ENCODE measurements at places on chromosomes 16 and 17. TPM values are rescaled to one million over a fixed set of nuclear protein-coding genes. Genes with fewer than 3 reads are reported as not detected.

DNA sequence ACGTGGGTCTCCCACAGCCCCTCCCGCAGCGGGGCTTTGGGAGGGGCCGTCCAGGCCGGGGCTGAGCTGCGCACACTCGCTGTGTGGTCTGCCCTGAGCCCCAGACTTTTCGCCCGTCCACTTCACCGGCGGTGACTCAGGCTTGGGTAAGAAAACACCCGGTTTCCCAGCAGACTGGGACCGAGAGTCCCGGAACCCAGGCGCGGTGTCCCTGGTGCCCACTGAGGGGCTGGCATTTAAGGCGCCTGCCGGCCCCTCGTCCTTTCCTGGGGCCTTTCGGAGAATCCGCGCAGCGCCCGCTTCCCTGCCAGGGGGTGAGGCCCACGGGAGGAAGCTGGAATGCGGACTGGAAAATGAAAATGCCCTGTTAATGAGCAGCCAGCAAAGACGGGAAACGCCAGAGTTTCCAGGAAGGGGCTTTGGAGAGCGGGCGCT lies 100.3 kb downstream of the C16orf95 start:
- no peak for DNase-seq

DNA sequence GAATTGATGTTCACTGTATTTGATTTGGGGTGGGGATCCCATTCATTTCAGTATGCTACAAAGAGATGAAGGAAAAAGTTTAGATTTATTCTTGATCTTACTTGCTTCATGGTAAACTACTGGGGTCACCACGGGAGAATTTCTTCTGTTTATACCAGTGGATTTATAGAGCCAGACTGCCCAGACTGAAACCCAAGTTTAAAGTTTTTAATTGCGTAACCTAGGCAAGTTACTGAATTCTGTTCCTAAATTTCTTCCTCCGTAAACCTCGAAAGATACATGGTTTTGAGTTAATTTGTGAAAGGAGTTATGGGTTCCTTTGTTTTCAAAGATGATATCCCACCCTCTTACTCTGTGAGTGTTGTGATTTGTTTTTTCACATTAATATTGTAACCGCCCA lies 26.4 kb downstream of the PIGL start:
- DNase-seq: no peak

DNA sequence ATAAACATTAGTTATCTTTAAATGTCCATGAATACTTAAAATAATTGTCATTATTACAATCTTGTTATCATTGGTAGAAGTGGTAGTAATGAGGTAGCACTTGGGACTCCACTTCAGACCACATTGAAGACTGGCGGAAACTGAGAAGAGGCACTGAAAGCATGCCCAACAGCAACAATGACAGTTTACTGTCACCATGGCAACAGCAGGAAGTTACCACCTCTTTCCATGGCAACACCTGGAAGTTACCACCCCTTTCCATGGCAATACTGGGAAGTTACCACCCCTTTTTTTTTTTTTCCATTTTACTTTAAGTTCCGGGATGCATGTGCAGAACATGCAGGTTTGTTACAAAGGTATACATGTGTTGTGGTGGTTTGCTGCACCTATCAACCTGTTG lies 494.9 kb upstream of the RBFOX1 start:
- DNase-seq: no peak

DNA sequence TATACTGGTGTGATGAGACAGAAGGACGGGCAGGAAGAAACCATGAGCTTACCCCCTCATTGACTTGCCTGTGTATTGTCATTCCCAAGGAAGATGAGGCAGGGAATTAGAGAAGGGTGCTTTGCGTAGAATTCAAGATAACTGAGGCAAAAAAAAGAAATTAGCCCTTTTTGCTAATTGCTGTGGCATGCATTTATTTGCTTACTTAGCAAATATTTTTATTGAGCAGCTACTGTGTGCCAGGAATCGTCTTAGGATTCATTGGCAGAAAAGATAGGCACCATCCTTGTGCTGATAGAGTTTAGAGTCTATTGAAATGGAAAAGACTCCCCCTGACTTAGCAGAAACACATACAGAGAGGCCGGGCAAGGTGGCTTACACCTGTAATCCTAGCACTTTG lies 541.9 kb downstream of the TMEM114 start:
- DNase-seq: no peak

DNA sequence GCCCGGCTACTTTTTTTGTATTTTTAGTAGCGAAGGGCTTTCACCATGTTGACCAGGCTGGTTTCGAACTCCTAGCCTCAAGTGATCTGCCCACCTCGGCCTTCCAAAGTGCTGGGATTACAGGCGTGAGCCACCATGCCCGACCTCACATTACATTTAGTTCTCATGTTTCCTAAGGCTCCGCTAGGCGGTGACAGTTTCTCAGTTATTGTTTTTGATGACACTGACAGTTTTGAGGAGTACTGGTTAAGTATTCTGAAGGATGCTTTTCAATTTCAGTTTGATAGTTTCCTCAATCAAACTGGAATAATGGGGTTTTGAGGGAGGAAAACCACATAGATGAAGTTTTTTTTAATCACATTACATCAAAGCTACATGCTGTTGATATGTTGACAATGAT lies 1028.5 kb downstream of the CDH8 start:
- DNase-seq: no peak

DNA sequence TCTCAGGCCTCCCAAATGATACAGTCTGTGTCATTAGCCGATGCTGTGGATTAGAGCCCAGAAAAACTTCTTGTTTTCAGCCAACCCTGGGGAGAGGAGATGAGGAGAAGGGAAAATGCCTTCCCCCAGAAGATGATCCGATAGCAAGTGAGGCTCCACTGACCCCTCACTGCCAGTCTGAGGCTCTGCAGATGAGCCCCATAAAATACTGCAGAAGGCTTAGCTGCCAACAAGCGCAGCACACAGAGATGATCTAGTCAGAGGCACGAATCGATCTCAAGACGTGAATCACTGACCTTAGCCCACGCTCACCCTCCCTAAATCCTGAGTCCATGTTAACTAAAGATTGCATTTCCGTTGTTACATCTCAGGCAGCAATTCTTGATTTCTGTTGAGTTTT lies 31.5 kb downstream of the SALL1 start:
- DNase-seq: no peak

- DNase-seq: no peak
These were observed 263.0 kb downstream of the FTO start for GRCh38 chr16:53966821-53967571.

DNA sequence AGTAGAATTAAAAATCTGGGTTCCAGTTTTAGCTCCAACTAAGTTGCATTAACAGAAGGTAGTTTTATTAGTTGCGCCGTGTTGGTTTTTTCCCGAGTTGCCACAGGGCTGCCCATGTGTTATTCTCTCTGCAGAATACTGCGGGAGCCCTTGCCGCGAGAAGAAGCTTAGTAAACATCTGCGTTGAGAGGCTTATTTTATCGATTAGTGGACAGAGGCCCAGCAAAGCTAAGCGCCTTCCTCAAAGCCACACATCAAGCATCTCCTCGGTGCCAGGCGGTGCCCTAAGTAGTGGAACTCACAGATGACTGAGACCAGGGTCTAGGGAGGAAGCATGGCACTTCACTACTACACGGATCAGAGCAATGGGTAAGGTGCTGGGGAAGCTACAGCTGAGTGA lies 212.3 kb upstream of the IRX5 start:
- no peak for DNase-seq

DNA sequence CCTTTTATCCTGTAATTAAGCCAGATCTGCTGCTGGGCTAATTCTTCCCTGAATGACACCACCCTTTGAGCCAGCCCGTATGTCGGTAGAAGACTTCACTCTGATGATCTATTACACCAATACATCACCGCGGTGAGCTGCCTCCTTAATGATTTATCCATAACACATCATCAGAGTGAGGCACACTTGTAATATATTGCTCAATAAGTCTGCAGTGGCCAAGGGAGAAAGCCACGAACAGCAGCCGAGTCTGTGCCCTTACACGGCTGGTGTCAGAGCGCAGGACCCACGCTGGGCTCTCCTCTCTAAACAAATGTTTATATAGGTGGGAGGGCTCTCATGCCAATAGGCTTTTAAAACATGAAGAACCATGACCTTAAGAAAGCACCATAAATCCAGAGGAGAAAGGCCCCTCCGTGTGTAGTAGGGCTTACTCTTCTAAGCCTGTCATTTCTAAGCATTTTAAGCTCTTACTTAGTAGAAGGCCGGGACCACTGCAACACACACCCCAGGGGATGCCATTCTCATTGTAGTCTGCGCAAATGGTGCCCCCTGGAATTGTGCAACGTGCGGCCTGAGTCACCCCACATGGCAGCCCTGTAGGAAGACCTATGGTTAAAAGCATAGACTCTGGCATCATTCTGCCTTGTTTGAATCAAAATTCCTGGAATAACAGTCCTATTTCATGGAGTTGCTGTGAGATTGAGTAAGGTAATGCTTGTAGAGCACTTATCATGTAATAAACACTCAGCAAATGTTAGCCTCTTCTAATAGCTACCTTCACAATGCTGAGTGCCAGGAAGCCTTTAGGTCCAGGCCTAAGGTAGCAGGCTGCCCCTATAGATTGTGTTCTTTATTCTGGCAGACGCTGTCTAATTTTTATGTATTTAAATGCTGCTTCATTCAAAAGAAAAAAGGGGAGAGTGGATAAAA lies 26.1 kb downstream of the MRPS23 start:
- DNase-seq: no peak

- no peak for DNase-seq
These were observed 37.0 kb downstream of the MARF1 start for GRCh38 chr16:15605839-15606517.

DNA sequence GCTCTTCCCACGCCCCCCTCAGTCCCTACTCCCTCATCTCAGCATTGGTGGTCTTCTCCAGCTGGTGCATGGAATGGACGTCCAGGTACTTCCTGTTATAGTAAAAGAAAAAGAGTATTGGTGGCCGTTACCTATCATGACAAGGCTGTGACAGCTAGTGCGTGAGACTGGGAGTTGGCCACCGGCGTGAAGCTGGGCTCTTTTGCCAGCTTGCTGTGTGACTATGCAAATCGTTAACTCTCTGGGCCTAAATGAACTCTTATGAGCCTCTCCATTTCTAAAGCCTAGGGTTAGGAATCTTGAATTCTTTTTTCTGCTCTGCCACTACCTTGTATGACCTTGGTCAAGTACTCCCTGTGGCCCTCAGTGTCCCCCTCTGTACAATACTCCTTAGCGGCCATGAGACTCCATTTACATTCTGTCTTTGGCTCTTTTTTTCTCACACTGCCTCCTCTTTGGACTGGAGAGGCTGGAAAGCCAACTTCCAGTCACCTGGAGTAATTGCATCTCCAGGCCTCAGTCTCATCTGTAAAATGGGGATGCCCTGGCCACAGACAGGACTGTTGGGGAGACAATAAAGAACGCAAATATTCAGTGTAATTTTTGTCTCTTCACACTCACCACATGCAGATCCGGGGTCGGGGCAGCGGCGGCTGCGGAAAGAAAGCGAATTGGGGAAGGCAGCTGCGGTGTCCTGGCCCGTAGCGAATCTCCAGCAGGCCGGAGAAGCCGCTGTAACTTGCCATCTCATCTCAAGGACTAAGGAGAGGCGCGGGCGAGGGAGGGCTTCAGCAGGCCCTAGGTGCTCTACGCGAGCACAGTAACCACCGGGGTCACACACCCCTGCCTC lies 1.1 kb downstream of the CFAP119 start:
- DNase-seq: no peak

DNA sequence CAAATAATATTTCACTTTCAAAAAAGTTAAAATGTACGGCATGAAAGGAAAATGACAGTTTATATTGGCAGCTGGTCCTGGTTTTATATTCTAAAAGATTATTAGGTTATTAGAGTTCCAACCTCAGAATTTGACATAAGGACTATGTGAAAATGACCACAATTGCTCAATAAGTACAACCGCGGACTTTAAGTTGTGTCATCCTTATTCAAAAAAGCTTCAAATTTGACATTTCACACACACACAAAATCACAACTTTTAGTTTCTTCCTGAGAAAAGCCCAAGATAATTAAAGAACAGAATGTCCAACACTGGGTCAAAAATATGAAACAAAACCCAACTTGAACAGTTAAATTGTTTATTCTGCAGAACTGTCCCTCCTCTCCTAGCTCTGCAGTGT lies 133.2 kb upstream of the AXIN2 start:
- no peak for DNase-seq

DNA sequence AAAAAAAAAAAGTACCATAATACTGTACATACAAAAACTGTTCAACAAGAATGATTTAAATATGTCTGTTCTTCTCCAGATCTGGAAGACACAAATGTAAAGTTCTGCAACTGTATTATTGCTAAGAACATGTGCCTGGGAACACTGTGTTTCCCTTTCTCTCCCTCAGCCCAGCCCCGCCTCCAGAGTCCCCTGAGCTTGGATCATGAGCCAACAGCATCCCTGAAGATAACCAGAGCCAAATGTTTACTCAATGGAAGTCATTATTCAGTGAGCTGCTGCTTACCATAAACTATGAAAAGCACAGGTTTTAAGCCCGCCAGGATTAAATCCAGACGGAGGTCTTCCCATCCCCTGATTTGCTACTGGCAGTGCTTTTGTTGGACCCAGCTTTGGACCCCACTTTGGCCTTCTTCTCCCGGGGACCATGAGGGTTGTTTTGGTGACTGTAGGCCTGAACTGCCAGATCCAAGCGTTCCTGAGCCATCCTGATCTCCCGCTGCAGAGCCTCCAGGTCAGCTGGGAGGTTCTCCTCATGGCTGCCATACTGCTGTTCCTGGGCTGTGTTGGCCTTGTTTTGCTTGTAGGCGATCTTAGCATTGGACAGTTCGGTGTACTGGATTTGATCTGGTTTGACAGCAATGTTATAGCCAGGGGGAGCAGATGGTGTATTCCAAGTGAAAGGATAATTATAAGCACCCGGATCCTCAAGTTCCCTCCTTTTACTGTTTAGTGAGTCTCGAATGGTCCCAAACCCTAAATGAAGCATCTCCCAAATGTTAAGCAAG lies 25.6 kb downstream of the GJC1 start:
- no peak for DNase-seq

DNA sequence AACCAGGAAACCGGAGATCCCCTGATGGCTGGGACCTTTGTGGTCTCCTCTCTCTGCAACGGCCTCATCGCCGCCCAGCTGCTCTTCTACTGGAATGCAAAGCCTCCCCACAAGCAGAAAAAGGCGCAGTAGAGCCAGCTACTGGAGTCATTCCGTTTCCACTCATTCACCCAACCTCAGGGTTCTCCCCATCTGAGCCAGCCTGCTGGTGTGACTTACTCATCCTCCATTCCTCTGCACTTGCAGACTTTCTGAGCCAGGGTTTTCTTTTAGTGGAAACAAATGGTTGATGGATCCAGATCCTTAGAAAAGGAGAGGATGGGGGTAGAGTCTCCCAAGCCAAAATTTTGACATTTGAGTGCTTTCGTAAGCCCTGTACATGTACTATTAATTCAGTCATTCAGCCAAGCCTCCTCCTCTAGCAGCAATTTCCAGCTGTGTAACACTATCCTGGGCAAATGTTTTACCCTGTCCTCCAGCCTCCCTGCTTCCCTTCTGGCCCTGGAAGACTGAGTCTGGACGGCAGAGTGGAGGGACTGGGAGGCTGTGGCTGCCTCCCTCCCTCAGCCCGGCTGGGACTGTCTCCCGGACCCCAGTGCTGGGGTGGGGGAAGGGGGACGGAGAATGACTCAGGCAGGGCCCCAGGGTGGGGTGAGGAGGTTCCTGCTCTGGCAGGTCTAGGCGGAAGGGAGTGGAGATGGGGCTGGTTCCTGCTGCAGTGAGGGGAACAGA lies 2.3 kb downstream of the SOX15 start:
- DNase-seq: no peak

- no peak for DNase-seq
These were observed 683 bp downstream of the LCAT start for GRCh38 chr16:67943256-67943618.

- DNase-seq: no peak
These were observed 13.4 kb upstream of the ATP5MC1 start for GRCh38 chr17:48878920-48879898.

KRTAP1-5 gene
- total RNA-seq: not detected

TBC1D3C gene
- total RNA-seq: 5.2 TPM

GUCY2D gene
- total RNA-seq: not detected

DNAH9 gene
- not detected for total RNA-seq

ABCA8 gene
- total RNA-seq: not detected

BICDL2 gene
- 1.6 TPM for total RNA-seq

FLYWCH1 gene
- 69.7 TPM for total RNA-seq

Data from activated naive CD8-positive, alpha-beta T cell treated with anti-CD3 and anti-CD28 coated beads, Interleukin-2, amount 10 ng/mL, durations not matched to agents 7 days and 5 days (primary cell).